NCI-H774 (cell line): ENCODE measurements at places on chromosomes 5 and 9.

DNA sequence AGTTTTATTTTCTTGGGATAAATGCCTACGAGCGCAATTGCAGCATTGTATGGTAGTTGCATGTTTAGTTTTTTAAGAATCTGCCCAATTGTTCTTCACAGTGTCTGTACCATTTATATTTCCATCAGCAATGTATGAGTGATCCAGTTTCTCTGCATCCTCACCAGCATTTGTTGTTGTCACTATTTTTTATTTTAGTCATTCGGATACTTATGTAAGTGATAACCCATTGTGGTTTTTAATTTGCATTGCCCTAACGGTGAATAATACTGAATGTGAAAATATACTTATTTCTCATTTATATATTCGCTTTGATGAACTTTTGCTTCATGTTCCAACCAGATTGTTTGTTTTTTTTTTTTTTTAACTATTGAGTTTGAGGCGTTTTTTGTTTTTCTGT is 33.7 kb upstream of the PWWP2A start:
- no peak for DNase-seq

- DNase-seq, result no peak
These were observed 349.2 kb downstream of the GADD45G start for GRCh38 chr9:89953824-89954615.

GRCh38 chr5:5146530-5147160 is 6.5 kb downstream of the ADAMTS16 start:
- no peak for DNase-seq

DNA sequence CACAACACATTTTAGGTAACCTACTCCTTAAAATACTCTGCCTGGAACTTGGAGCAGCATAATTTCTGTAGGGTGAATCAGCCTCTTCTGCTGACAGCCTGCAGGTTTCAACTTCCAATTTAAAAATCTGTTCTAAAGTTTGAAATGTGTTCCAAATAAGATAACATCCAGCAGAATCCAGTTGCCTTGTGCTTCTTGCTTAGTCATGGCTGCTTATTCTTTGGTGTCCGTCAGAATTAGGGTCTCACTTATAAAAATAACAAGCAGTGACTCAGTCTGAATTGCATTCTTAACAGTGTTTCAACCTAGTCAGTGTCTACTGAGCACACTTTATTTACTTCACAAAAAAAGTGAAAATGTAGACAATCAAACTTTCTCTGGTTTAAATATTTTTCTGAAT is 3.7 kb downstream of the CDH6 start:
- no peak for DNase-seq

GRCh38 chr9:38286357-38286756 is 106.1 kb upstream of the ALDH1B1 start:
- DNase-seq, result no peak

GRCh38 chr5:165723931-165724330 is 2218.5 kb downstream of the MAT2B start:
- no peak for DNase-seq

GRCh38 chr5:178296066-178296465 is 63.5 kb upstream of the PHYKPL start:
- DNase-seq, result no peak

- DNase-seq, result no peak
These were observed 87.4 kb downstream of the LMX1B start for GRCh38 chr9:126700903-126701812.

- no peak for DNase-seq
These were observed 149.5 kb downstream of the PCSK1 start for GRCh38 chr5:96283589-96283988.

DNA sequence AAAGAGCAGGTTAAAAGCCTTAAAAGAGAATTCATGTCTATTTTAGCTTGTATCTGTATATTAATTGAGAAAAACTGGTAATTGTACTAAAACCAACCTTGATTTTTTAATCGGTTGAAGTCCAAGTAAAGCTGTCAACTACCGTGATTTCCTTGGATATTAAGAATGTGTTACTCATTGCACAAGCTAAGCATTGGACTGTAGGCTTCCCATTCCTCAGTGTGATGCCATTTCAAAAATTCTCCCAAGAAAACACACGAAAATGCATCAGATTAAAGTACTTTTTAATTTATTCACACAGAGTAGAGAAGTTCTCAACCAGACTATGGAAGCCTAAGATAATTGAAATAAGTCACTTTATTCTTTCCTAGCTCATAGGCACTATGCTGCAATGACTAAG is 761.4 kb upstream of the TYRP1 start:
- no peak for DNase-seq

GRCh38 chr5:2524620-2525019 is 226.9 kb downstream of the IRX2 start:
- DNase-seq, result no peak
